ENCODE measurements at places on chromosomes 1 and 21.

- DNase-seq = no peak
Measured at GRCh38 chr1:236472850-236473788, 50.7 kb upstream of the LGALS8 start.

- no peak for DNase-seq
Measured at GRCh38 chr1:210228158-210228557, 4.4 kb upstream of the SERTAD4 start.

DNA sequence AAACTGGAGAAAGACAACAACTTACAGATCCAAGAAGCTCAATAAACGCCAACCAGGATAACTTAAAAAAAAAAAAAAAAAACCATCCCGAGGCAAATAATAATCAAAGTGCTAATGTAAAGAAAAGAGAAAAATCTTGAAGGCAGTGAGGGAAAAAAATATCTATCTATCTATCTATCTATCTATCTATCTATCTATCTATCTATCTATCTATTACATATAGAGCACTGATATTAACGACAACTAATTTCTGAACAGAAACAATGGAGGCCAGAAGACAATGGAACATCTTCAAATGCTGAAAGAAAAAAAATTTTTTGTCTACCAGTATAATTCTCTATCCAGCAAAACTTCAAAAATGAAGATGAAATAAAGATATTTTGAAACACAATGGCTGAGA is 18.0 kb downstream of the PACC1 start:
- no peak for DNase-seq

GRCh38 chr1:10378081-10378841 is 20.6 kb upstream of the PGD start:
- DNase-seq = no peak

GRCh38 chr1:205375835-205376545 is 19.3 kb upstream of the KLHDC8A start:
- no peak for DNase-seq

- no peak for DNase-seq
Measured at GRCh38 chr1:41809692-41810091, 109.0 kb downstream of the HIVEP3 start.

DNA sequence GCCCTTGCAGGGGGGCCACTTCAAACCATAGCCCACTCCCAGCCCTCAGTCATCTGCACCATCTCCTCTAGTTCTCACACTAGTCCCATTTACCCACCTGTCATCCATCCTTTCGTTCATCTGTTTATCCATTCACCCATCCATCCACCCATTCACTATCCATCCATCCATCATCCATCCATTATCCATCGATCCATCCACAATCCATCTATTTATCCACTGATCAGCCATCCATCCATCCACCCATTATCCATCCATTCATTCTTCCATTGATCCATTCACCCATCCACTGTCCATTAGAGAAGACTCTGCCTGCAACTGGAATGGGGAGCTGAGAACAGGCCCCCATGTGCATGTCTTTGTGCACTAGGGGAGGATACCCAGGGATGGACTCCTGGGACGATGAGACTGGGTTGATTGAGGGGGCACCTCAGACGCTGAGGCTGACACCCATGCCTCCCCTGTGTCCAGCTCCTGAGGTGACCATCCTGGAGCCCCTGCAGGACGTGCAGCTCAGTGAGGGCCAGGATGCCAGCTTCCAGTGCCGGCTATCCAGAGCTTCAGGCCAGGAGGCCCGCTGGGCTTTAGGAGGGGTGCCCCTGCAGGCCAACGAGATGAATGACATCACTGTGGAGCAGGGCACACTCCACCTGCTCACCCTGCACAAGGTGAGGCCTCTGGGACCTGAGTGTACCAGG is 97.9 kb downstream of the TRIM11 start:
- no peak for DNase-seq

- DNase-seq = no peak
Measured at GRCh38 chr1:4656533-4657140, 2.2 kb downstream of the AJAP1 start.

- DNase-seq = no peak
Measured at GRCh38 chr21:44874240-44874496, 678 bp upstream of the PTTG1IP start.

- DNase-seq = no peak
Measured at GRCh38 chr1:116577759-116578314, 7.0 kb upstream of the CD58 start.

DNA sequence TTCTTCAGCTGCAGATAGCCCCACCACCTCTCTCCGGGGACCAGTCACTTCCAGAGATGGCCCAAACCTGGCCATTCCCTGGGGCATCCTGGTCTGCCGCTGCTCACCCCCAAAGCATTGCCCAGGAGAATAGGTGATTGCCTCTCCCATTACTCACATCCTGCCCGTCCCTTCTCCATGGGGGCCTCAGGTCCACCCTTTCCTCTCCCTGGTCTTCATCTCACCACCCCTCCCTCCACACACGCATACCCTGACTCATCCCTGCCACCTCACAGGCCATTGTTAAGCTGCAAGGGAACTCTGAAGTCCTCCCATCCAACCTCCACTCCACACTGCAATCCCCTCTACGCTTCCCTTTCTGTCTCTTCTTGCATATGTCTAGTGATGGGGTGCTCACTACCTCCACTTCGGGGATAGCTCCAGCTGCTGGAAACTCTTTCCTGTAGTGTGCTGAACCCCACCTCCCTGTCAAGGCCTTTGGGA is at the start of gene PLEKHG5:
Gene PLEKHG5 (minus strand): TSS at position 188 of the 483 bp plus-strand sequence. CDS start 14,096 bp downstream, outside the sequence.
- DNase-seq = no peak

- DNase-seq = no peak
Measured at GRCh38 chr1:112285316-112285715, 110.7 kb upstream of the CTTNBP2NL start.

GRCh38 chr1:153251562-153251961 is 7.9 kb upstream of the LORICRIN start:
- DNase-seq = no peak

- DNase-seq = no peak
Measured at GRCh38 chr1:151840421-151840820, 801 bp upstream of the C2CD4D start.

- DNase-seq = no peak
Measured at GRCh38 chr1:54285815-54286345, 85.9 kb downstream of the MRPL37 start.

- no peak for DNase-seq
Measured at GRCh38 chr1:76425201-76426145, 350.9 kb downstream of the ST6GALNAC3 start.

DNA sequence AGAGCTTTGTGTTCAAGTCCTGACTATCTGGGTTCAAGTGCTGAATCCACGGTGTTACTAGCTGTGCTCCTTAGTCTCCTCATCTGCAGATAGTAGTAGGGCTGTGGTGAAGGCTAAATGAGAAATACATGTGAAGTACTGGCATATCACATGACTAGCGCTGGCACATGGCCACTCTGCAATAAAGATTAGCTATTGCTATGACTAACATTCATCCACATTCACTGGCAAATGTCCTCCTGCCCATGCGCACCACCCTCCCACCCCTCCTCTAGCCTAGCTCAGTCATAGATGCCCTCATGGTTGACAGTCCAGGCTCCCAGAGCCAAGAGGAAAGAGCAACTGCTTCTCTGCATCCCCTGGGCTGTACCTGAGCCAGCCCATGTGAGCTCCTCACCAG is 8.5 kb upstream of the COL8A2 start:
- no peak for DNase-seq

GRCh38 chr1:233364695-233365539 is 37.4 kb downstream of the MAP3K21 start:
- DNase-seq = no peak

- no peak for DNase-seq
Measured at GRCh38 chr1:219664310-219665029, 51.6 kb upstream of the ZC3H11B start.

GRCh38 chr1:91725618-91725988 is 160.3 kb downstream of the TGFBR3 start:
- no peak for DNase-seq

GRCh38 chr1:238404921-238405320 is 514.2 kb upstream of the ZP4 start:
- DNase-seq = no peak

DNA sequence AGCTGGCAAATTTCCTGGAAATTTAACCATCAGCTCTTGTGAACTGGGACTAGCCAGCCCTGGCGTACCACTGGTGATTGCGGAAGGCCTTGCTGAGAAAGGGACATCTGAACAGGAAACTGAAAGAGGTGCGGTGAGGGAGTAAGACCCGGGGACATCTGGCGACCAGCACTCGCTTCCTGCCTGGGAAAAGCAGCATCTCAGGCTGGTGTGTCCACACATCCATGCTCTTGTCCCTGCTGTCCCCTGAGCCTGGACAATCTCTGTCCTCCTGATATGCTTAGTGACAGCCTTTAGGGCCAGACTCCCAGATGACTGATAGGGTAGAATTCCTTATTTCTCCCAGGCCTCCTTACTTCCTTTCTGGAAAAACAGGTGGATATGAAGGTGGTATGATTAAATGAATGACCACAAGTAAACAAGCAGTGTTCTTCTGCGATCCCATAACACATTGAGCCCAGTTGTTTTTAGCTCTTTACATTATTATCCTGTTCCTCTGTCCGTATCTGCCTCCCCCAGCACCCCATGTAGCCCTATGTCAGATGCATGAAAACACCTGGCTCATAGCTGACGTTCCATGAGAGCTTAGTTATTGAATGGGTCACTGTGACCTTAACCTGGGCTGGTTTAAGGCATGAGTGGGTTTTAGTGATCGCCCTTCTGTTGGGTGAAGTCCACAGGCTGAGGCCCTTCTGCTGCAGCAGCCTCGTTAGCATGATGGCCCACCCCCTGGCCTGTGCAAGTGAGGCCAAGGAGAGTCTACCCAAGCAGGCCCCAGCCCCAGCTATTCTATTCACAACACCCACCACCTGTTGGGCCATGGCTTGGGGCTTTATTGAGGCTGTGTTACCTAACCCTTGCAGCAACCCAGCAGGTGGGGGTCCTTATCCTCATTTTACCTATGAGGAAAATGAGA is 76.1 kb upstream of the GADD45A start:
- no peak for DNase-seq

- DNase-seq = no peak
Measured at GRCh38 chr1:43832998-43833397, 100.6 kb upstream of the ARTN start.

- DNase-seq = no peak
Measured at GRCh38 chr1:201949491-201949890, 3.1 kb upstream of the LMOD1 start.

DNA sequence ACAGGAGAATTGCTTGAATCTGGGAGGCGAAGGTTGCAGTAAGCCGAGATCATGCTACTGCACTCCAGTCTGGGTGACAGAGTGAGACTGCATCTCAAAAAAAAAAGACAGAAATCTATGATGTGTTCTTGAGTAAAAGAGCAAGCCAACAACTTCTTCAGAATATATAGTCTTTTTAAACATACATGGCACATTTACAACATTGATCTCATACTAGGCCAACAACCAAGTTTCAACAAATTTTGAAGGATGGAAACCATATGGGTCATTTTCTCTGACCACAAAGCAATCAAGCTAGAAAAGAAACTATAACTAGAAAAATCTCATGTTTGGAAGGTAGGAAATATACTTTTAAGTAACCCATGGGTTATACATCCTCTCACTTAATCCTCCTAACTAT is 38.3 kb downstream of the PAFAH2 start:
- no peak for DNase-seq

- no peak for DNase-seq
Measured at GRCh38 chr1:208006258-208006920, 95.5 kb upstream of the CD34 start.

- no peak for DNase-seq
Measured at GRCh38 chr1:156551066-156551643, 21.2 kb downstream of the IQGAP3 start.

GRCh38 chr1:68168545-68169171 is 63.7 kb downstream of the WLS start:
- no peak for DNase-seq

DNA sequence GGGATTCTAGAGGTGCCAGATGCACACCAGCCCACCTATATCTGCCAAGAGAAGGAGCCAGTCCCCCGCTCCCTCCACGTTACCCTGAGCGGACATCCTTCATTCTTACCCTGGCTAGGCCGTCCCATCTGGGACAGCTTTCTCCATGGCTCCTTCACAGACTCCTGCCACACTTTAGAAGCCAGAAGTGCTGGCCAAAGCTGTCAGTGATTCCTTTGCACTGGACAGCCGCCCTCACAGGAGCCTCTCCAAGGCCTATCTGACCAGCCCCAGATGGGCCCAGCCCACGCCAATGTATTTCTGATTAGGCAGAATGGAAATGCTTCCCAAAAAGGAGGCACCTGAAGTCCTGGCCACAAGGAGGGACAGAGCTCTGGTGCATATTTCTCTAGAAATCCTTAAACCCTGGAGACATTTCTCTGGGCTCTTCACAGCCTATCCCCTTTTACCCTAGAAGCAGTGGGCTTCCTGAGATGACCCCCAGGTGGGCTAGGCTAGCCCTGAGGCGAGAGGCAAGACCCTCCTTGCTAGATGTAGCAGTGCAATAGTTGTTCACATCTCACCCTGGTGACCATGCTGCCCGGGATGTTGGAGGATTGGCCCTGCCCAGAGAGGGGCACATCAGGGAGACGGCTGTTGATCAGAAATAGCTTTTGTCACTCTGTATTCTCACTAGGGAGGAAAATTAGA is 44.1 kb downstream of the RASSF5 start:
- no peak for DNase-seq

GRCh38 chr1:184629266-184629665 is 125.4 kb downstream of the EDEM3 start:
- DNase-seq = no peak

DNA sequence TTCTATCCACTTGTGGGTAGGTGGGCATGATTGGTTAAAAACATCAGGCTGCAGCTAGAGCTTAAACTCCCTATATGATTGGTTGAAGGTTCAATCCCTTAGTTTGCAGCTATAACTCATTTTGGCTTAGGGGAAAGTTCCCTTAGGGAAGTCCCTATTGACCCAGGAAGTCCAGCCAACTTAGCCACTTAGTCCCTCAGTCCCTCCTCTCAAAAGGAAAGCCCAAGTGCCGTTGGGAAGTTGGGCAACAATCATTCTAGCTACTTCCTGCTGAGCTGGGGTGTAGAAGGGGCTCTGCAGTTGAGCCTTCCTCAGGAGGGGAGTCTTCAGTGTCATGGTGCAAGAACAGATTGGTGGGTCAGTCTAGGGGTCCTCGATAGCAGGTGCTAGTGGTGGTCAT is 12.2 kb downstream of the MSTO1 start:
- no peak for DNase-seq

- DNase-seq = no peak
Measured at GRCh38 chr1:67804710-67805109, 28.6 kb downstream of the GNG12 start.

- DNase-seq = no peak
Measured at GRCh38 chr1:44720281-44720680, 10.7 kb downstream of the RNU5D-1 start.
